T-helper 17 cell (primary cell): ENCODE measurements at places on chromosomes 2 and 18.

- peaks cover 4% of the 10 kb centered on the region for H3K36me3 ChIP-seq
- DNase-seq, result no peak
- no peak overlapping the region for H3K27ac ChIP-seq
- no peak overlapping the region for H3K4me3 ChIP-seq
- no peaks in the 10 kb centered on the region for H3K4me1 ChIP-seq
Observed at GRCh38 chr2:112927745-112928144, 16.8 kb downstream of the IL37 start.

GRCh38 chr2:109209412-109209811, 80.4 kb downstream of the SH3RF3 start:
- peaks cover 67% of the 10 kb centered on the region for H3K27me3 ChIP-seq
- no peak overlapping the region for H3K4me3 ChIP-seq
- DNase-seq, result no peak
- no peak overlapping the region for H3K27ac ChIP-seq
- H3K4me1 ChIP-seq, result peaks cover 27% of the 10 kb centered on the region
- no peaks in the 10 kb centered on the region for H3K36me3 ChIP-seq

DNA sequence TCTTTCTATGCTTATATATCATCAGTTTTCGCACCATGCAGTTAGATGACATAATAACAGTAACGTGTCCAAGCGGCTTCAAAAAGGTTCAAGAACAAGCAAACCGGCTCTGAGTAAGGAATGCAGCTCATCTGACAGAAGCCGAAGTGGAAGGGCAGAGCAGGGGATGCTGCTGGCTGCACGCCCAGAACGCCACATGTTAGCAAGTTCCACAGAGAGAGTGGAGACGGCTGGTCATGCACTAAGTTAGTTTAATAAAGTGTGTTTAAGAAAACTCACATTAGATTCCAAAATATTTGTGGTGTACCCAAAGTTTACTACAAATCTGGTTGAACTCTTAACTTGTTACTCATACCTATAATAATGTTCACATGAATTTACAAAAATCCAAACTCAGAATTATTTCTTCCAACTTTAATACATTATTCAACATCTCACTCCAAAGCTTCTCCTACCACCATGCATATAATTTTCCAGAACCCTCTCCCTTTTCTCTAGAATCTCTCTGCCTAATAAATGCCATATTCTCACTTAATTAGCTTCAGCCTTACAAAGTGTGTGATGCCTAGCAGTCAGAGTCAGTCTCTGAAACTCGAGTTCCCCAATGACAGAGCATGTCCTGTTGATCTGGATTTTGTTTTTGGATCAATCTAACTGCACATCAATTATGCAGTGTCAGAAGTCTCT, 170.0 kb downstream of the DNAH7 start:
- H3K27me3 ChIP-seq, result peaks cover 14% of the 10 kb centered on the region
- DNase-seq, result no peak
- no peak overlapping the region for H3K4me3 ChIP-seq
- H3K36me3 ChIP-seq, result no peaks in the 10 kb centered on the region
- H3K27ac ChIP-seq, result no peak overlapping the region

- no peaks in the 10 kb centered on the region for H3K36me3 ChIP-seq
- H3K4me3 ChIP-seq, result no peak overlapping the region
- no peak overlapping the region for H3K27ac ChIP-seq
- H3K4me1 ChIP-seq, result no peaks in the 10 kb centered on the region
Observed at GRCh38 chr2:149720615-149721014, 133.0 kb upstream of the MMADHC start.

- no peak for DNase-seq
- peaks cover 14% of the 10 kb centered on the region for H3K4me1 ChIP-seq
Observed at GRCh38 chr2:171522052-171522787, at the start of gene CYBRD1. CYBRD1 (plus strand) TSS chr2:171522474; CDS start chr2:171522546, 72 bp downstream.

- DNase-seq, result no peak
- H3K36me3 ChIP-seq, result peaks cover 4% of the 10 kb centered on the region
Observed at GRCh38 chr2:46963941-46964673, 48.5 kb upstream of the MCFD2 start.

DNA sequence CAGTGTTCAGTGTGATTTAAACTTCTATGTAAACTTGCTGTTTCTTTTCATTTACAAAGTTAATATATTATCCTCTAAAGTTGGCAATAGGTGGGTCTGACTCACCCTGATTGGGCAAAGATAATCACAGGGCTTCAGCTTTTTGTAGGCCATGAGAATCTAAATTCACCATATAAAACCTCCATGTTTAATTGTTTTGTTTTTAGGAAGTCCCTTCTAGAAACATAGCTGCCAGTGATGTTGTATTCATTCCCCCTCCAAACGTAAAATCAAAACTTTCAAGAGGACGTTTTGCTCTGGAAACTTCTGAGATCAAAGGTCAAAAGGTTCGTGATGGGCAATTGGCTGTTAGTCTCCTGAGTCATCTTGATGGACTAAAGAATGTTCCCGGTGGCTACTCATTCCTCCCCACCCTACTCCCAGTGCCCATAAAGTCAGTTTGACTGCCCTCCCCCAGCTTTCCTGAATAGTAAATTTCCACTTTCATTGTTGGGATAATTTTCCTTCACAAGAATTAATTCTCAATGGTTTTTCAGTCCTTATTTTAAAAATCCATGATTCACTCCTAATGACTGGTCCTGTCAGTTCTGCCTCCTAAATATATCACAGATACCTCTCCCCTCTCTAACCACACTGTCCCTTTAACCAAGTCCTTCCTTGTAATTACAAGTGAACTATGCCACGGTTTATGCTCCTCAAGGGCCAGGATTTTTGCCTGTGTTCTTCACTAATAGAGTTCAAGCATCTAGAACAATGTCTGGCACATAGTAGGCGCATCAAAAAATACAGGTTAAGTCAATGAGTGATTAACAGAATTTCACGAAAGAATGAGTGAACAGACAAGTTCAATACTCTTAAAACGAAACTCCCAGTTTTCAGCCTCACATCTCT, 164.4 kb upstream of the VRK2 start:
- H3K27ac ChIP-seq, result no peak overlapping the region
- no peak overlapping the region for H3K4me3 ChIP-seq
- DNase-seq, result no peak

- DNase-seq, result no peak
- H3K27ac ChIP-seq, result no peak overlapping the region
- H3K27me3 ChIP-seq, result no peaks in the 10 kb centered on the region
- no peaks in the 10 kb centered on the region for H3K36me3 ChIP-seq
- H3K4me3 ChIP-seq, result no peak overlapping the region
- no peaks in the 10 kb centered on the region for H3K4me1 ChIP-seq
Observed at GRCh38 chr2:211503856-211504255, 947.5 kb downstream of the CPS1 start.

GRCh38 chr2:99238599-99238998, 16.9 kb downstream of the LYG2 start:
- DNase-seq, result no peak
- peaks cover 5% of the 10 kb centered on the region for H3K36me3 ChIP-seq
- no peak overlapping the region for H3K27ac ChIP-seq
- no peak overlapping the region for H3K4me3 ChIP-seq

- peak within 1 kb of the TSS; percentile 94 for H3K27ac ChIP-seq
- H3K4me1 ChIP-seq, result peaks cover 18% of the 10 kb centered on the region
- peak; percentile 42 for DNase-seq
- no peaks in the 10 kb centered on the region for H3K27me3 ChIP-seq
- H3K36me3 ChIP-seq, result peaks cover 4% of the 10 kb centered on the region
- H3K4me3 ChIP-seq, result peak within 1 kb of the TSS; percentile 95
Observed at GRCh38 chr2:42568401-42569115, at the start of gene MTA3. MTA3 (plus strand) TSS chr2:42568632; CDS start chr2:42568746, 114 bp downstream.

DNA sequence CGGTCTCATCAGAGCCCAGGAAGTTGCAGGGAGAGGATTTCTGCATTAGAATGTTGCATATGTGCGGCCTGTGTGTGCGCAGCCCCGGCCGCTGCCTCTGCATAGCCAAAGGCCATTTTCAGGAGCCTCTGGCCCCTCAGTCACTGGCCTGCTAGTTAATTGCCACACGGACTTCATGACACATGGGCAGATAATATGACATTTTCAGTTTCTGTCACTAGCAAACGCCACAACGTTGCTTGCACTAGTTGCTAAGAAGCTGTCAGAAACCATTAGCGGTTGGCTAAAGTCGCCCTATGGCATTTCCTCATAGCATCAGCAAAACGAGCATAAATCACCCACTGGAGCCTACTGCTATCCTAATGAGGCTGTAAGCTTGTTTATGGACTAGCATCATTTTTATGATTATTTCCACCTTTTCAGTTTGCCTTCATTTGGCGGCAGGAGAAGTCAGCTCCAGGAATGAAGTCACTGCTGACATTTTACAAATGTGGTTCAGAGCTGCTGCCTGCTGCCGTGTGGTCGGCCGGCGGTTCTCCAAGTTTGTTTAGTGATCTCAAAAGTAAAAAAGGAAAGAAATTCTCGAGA, 73.7 kb downstream of the MEIS1 start:
- H3K27ac ChIP-seq, result no peak overlapping the region
- H3K4me3 ChIP-seq, result no peak overlapping the region
- no peaks in the 10 kb centered on the region for H3K36me3 ChIP-seq
- H3K4me1 ChIP-seq, result no peaks in the 10 kb centered on the region
- H3K27me3 ChIP-seq, result no peaks in the 10 kb centered on the region
- DNase-seq, result no peak

- no peak overlapping the region for H3K4me3 ChIP-seq
- peaks cover 36% of the 10 kb centered on the region for H3K27me3 ChIP-seq
- H3K4me1 ChIP-seq, result peaks cover 8% of the 10 kb centered on the region
- peak overlapping the region; percentile 67 for H3K27ac ChIP-seq
Observed at GRCh38 chr18:50356036-50356945, 18.6 kb upstream of the SKA1 start.

GRCh38 chr2:64840426-64840881, 148.7 kb upstream of the SLC1A4 start:
- DNase-seq, result no peak
- peaks cover 15% of the 10 kb centered on the region for H3K27me3 ChIP-seq
- H3K27ac ChIP-seq, result no peak overlapping the region
- H3K4me1 ChIP-seq, result peaks cover 8% of the 10 kb centered on the region
- no peak overlapping the region for H3K4me3 ChIP-seq

GRCh38 chr18:9629709-9630108, 15.3 kb upstream of the PPP4R1 start:
- H3K36me3 ChIP-seq, result peaks cover 2% of the 10 kb centered on the region
- H3K27ac ChIP-seq, result no peak overlapping the region
- no peak for DNase-seq
- H3K4me1 ChIP-seq, result no peaks in the 10 kb centered on the region
- H3K27me3 ChIP-seq, result peaks cover 31% of the 10 kb centered on the region
- no peak overlapping the region for H3K4me3 ChIP-seq

DNA sequence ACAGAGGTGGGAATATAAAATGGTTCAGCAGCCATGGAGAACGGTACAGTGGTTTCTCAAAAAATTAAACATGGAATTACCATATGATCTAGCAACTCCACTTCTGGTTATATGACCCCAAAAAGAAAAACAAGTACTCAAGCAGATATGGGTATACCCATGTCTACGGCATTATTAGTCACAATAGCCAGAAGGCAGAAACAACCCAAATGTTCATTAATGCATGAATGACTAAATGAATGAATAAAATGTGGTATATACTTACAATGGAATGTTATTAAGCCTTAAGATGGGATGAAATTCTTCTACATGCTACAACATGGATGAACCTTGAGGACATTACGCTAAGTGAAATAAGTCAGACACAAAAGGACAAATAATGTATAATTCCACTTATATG, 266.8 kb upstream of the FBXO11 start:
- no peaks in the 10 kb centered on the region for H3K36me3 ChIP-seq
- no peaks in the 10 kb centered on the region for H3K4me1 ChIP-seq
- no peak overlapping the region for H3K4me3 ChIP-seq
- no peak for DNase-seq

GRCh38 chr2:47118581-47118980, 36.5 kb downstream of the STPG4 start:
- H3K4me1 ChIP-seq, result no peaks in the 10 kb centered on the region
- H3K36me3 ChIP-seq, result no peaks in the 10 kb centered on the region
- H3K4me3 ChIP-seq, result no peak overlapping the region
- DNase-seq, result no peak

- no peak overlapping the region for H3K27ac ChIP-seq
- H3K4me1 ChIP-seq, result peaks cover 7% of the 10 kb centered on the region
- peaks cover 3% of the 10 kb centered on the region for H3K36me3 ChIP-seq
- peak overlapping the region; percentile 53 for H3K4me3 ChIP-seq
Observed at GRCh38 chr2:208407667-208408066, 1.1 kb downstream of the PTH2R start.

DNA sequence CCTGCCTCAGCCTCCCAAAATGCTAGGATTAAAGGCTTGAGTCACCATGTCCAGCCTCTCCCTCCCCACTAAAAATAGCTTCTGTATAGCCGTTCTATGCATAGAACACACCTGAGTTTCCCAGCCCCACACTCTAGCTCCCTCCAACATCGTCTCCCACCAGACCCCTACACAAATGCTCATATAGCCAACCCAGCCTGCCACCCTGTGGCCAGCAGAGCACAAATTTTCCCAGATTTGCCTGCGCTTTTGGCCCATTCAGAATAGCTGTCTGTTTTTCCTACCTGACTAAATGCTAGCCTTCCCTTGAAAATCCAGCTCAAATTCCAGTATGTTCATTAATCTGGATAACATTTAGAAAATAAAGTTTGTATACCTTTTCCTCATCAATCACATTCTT, 22.8 kb downstream of the TRABD2A start:
- DNase-seq, result no peak
- peak overlapping the region; percentile 88 for H3K27ac ChIP-seq
- peaks cover 67% of the 10 kb centered on the region for H3K4me1 ChIP-seq
- peak overlapping the region; percentile 60 for H3K4me3 ChIP-seq
- H3K36me3 ChIP-seq, result no peaks in the 10 kb centered on the region
- H3K27me3 ChIP-seq, result no peaks in the 10 kb centered on the region

GRCh38 chr18:50093366-50094064, 101.4 kb downstream of the MYO5B start:
- H3K4me3 ChIP-seq, result no peak overlapping the region
- DNase-seq, result no peak
- no peaks in the 10 kb centered on the region for H3K4me1 ChIP-seq
- no peak overlapping the region for H3K27ac ChIP-seq
- H3K36me3 ChIP-seq, result no peaks in the 10 kb centered on the region

- H3K4me3 ChIP-seq, result no peak overlapping the region
- DNase-seq, result no peak
- peaks cover 3% of the 10 kb centered on the region for H3K36me3 ChIP-seq
Observed at GRCh38 chr2:25227576-25227975, 59.2 kb upstream of the POMC start.

GRCh38 chr2:72934683-72935610, 17.6 kb downstream of the EMX1 start:
- H3K4me3 ChIP-seq, result no peak overlapping the region
- DNase-seq, result no peak
- H3K27ac ChIP-seq, result peak overlapping the region; percentile 83
- H3K36me3 ChIP-seq, result peaks cover 9% of the 10 kb centered on the region
- peaks cover 47% of the 10 kb centered on the region for H3K27me3 ChIP-seq
- H3K4me1 ChIP-seq, result peaks cover 9% of the 10 kb centered on the region

- H3K4me1 ChIP-seq, result peaks cover 6% of the 10 kb centered on the region
- DNase-seq, result no peak
- H3K27me3 ChIP-seq, result no peaks in the 10 kb centered on the region
- no peak overlapping the region for H3K4me3 ChIP-seq
- H3K27ac ChIP-seq, result no peak overlapping the region
- H3K36me3 ChIP-seq, result peaks cover 17% of the 10 kb centered on the region
Observed at GRCh38 chr2:128180031-128180430, 89.0 kb downstream of the UGGT1 start.

GRCh38 chr2:169761970-169762292, 28.3 kb downstream of the KLHL23 start:
- DNase-seq, result no peak
- peaks cover 18% of the 10 kb centered on the region for H3K27me3 ChIP-seq
- H3K27ac ChIP-seq, result peak overlapping the region; percentile 19

- H3K27me3 ChIP-seq, result peaks cover 59% of the 10 kb centered on the region
- peaks cover 3% of the 10 kb centered on the region for H3K36me3 ChIP-seq
- DNase-seq, result no peak
- no peak overlapping the region for H3K4me3 ChIP-seq
- H3K27ac ChIP-seq, result no peak overlapping the region
Observed at GRCh38 chr2:120350801-120351320, 4.9 kb downstream of the INHBB start.
